Hematopoietic multipotent progenitor cell (in vitro differentiated cells): ENCODE measurements at places on chromosomes 5 and 9. TPM values are rescaled to one million over a fixed set of nuclear protein-coding genes. Genes with fewer than 3 reads are reported as not detected.

DNA sequence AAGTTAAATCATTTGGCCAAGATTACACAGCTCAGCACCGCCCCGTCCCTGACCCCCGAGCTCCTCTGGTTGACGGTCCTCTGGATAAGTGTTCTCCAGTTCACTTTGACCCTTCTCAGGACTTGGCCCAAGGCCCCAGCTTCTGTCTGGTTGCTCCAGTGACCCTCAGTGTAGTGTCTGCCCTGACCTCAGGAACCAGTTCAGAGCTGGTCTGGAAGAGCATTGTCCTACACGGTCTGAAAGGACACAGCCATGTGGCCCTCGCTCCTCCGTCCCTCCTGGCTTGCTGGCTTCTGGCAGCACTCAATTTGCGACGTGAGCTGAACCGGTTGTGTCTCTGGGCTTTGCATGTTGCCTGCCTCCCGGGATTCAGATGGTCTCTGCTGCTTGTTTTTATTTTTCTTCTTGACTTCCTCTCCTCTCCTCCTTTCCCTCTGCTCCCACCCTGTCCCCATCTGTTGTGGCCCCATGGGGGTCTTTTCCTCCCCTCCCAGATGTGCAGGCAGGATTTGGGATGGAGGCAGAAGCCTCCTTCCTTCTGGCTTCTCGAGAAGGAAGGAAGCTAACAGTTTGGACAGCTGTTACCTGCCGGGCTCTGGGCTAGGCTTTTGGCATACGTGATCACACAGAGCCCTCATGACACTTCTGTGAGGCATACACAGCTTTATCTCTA lies 72.0 kb downstream of the PPARGC1B start:
- no peak for DNase-seq

TLX3 gene
- total RNA-seq = not detected

DNA sequence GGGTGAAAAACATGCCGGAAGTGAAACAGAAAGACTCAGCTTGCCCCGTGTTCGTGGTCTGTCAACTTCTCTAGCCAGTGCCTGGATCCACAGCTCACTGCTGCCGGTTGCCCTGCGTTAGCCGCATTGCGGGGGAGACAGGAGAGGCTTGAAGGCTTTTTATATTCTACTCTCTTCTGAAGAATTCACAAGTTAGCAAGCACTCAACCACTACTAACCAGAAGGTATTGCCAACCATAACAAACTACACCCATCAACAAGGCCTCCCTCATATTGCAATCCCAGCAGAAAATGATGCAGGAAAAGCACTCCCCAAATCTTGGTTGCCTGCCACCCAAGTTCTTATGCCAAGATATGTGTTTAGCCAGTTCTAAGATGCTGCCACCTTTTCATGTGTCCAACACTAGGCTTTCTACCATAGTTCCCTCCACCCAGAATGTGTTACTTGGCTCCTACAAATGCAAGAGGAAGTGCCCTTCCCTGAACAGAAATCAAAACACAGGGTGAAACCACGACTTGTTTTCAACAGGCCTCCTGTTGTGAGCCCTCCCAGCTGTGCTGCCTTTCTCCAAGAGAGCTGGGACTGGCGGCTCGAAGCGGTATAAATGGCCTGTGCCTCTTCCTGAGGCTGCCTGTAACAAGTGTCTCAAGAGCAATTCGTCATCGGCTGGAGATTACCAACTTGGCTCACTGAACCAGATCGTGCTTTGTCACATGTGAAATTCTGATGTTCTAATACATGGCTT lies 129.0 kb downstream of the SNX18 start:
- DNase-seq = peak; percentile 38

DNA sequence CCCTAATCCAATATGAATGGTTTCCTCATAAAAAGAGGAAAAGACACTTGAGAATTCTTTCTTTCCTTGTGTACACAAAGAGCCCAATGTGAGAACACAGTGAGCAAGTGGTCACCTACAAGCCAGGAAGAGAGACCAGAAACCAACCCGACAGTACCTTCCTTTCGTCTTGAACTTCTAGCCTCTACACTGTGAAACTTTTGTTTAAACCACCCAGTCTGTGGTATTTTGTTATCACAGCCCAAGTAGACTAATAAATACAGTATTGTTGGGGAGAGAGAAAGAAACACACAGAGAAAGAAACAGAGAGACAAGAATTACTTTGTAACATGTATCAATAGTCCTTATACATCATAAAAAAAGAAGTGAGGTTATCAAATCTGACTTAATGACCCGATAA lies 37.2 kb downstream of the CENPK start:
- DNase-seq = no peak

- no peak for DNase-seq
Observed at GRCh38 chr5:112366987-112367386, 52.1 kb downstream of the EPB41L4A start.

- no peak for DNase-seq
Observed at GRCh38 chr9:117720555-117720954, 16.4 kb downstream of the TLR4 start.

- DNase-seq = no peak
Observed at GRCh38 chr5:132776938-132777208, 166 bp downstream of the SEPTIN8 start.

SV2C gene
- under 0.01 TPM for total RNA-seq

- no peak for DNase-seq
Observed at GRCh38 chr9:108117795-108118194, 628.2 kb upstream of the KLF4 start.

GRCh38 chr9:127928676-127929624 lies 1.6 kb downstream of the PIP5KL1 start:
- DNase-seq = no peak

DNA sequence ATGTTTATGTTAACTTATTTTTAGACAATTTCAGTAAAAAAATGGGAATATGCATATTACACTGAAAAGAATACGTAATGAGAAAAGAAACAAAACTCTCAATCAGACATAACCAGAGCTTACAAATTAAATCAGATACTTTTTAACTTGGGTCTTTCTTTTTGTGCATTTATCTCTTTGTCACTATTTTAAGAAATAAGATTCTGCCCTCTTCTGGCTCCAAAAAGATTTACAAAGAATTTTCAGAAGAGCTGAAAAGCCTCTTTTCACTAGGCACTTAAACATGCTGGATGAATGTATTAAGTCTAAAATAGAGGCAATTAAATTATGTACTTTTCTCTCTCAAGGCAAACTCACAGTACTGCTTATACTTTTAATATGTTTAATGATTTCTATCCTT lies 55.5 kb downstream of the CEP120 start:
- DNase-seq = peak; percentile 20

GRCh38 chr5:1514027-1514818 lies 9.5 kb downstream of the LPCAT1 start:
- DNase-seq = no peak

DNA sequence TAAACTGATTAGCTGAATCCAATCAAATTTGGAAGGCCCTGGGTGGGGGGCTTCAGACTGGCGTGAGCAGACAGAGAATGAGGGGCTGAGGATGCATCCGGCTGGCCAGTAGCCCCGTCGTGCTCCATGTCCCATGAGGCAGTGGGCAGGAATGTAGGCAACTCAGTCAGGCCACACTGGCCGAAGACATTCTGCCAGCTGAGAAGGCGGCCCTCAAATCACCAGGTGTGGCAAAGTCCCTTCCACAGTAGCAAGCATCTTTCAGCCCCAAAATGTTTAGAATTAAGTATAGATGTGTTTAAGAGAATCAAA lies 25.7 kb upstream of the LAMC3 start:
- no peak for DNase-seq

- DNase-seq = peak; percentile 0
Observed at GRCh38 chr9:81886665-81887064, 41.6 kb upstream of the SPATA31D4 start.

DNA sequence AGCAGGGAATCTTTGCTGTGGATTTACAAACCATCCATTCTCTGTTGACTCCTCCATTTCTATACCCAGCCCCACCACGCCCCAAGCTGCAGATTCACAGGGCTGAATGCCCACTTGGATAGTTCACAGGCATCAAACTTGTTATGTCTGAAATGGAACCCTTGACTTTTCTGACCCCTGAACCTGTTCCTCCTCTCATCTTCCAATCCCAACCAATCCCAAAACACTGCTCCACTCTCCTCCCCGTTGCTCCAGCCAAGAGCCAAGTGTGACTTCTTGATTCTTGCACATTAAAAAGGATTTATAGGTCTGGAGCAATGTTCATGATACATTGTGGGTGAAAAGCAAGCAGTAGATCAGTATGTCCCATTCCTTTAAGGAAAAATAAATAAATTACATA lies 145.6 kb downstream of the DAB2IP start:
- no peak for DNase-seq

GRCh38 chr9:94805051-94805489 lies 78.6 kb downstream of the AOPEP start:
- DNase-seq = no peak

EIF4EBP3 gene
- total RNA-seq = 8.3 TPM

LRRC70 gene
- total RNA-seq = 48.7 TPM

DNA sequence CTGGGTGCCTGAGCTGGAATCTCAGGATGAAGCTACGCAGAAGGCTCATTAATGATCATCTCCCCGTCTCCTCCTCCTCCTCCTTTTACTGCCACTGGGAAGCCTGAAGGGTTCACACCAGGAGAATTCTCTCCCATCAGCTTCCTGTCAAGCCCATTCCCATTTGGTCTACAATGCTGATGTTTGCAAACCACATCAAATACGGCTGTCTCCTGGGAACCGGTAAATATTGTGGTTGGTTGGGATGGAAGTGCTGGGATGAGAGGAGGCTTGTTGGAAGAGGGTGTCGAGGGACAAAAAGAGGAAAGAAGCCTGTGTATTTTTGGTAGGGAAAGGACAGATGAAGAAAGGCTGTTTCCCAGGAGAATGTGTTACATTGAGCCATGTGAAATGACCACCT lies 13.2 kb upstream of the S1PR3 start:
- DNase-seq = no peak

DNA sequence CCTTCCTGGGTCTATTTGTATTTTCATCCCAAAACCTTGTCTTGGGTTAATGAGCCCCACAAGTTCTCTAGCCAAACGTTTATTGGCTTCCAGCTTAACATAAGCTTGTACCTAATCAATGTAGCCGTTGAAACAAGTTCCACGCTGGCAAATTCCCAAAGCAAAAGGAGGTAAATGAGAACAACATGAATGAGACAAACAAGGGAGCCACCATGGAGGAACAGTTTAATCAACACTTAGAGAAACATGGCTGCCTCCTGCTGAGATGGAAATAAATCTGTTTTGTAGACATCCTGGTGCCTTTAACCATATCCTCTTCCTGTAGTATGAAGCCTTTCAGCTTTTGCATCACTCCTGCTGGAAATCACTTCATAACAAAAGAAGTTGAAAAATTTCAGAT lies 166.6 kb upstream of the NFIB start:
- DNase-seq = no peak

DNA sequence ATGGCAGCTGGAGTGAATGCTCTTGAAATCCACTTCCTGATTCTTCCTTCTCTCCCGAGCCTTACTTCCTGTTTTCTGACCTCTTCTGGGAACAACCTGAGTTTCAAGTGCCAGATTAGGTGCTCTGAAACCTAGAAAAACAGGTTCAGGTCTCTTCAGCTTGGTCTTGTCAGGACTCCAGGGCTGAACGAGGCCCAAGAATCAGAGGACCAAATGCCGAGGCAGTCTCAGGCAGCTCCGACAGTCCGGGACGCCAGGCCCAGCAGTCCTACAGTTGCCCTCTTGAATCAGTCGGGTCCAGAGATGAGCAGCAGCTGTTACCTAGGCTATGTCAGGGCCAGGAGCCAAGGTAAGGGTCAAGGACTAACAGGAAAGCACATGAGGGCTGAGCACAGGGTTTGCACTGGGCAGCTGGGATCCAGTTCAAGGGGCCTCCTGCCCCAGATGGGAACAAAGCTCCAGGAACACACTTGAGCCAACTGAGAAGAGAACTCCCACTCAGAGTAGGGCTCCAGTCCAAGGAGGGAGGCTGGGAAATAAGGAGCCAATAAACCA lies 38.3 kb upstream of the ADRA1B start:
- no peak for DNase-seq

CNTNAP3 gene
- not detected for total RNA-seq

AQP3 gene
- 1.6 TPM for total RNA-seq

DNA sequence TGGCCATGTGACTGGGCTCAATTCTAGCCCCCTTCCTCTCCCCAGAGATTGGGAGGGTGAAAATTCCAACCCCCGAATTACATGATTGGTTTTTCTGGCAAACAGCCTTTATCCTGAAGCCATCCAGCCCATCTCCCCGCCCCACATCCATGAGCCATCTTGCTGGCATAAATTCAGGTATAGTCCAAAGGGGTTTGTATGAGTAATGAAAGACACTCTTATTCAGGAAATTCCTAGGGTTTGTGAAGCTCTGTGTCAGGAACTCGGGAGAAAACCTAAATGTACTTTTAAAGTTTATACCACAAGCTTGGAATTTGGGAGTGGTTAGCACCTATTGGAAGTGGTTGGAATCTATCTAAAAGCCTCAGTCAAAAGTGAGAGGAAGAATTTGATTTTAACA lies 80.6 kb upstream of the SIMC1 start:
- no peak for DNase-seq

GRCh38 chr5:76927961-76928360 lies 24.9 kb upstream of the CRHBP start:
- DNase-seq = no peak

CDKN2A gene
- 0.27 TPM for total RNA-seq

DNA sequence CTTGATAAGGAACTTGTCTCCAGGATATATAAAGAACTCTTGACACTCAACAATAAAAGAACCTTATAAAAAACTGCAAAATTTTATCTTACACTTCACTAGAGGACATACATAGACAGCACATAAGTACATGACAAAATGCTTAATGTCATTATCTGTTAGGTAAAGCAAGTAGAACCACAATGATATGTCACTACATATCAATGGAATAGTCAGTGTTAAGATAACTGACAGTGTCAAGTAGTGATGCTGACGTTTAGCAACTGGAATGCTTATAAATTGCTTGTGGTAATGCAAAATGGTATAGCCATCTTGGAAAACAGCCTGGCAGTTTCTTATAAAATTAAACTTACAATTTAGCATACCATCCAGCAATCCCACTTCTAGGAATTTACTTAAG lies 314.1 kb downstream of the KDM4C start:
- no peak for DNase-seq

LSM11 gene
- 2.4 TPM for total RNA-seq

DNA sequence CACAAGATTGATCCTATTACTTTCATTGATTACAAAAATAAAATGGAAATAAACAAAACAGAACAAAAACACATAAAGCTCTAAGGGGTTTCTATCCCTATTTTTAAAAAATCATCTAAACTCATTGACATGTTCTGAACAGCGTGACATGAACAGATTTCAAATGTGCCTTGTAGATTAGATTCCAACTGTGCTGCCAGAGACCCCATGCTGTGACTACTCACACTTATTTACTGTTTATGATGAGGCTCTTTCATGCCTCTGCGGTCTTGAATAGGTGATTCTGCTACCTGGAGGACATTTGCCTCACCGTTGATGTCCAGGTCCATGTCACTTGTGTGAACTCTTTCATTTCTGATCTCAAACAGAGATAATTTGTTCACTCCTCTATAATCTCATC lies 990.2 kb downstream of the CDH12 start:
- no peak for DNase-seq
